ENCODE measurements at places on chromosomes 5 and 9.

DNA sequence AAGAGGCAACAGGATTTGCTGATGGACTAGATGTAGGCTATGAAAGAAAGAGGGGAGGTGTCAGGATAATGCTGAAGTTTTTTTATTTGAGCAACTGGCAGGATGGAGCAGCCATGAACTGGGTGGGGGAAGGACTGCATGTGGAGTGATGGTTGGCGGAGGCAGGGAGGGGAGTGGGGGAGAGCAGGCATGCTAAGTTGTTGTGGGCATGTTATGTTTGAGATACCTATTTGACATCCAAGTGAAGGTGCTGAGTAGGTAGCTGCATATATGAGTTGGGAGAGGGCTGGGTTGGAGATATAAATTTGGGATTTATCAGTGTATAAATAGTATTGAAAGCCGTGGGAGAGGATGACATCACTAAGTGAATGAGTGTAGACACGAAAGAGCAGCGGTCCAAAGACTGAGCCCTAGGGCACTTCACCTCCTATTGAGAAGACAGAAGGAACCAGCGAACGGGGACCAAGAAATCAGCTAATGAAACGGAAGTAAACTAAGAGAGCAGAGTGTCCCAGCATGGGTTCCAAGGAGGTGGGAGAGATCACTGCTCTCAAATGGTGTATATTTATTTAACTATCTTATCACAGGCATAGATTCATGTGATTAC lies 7.4 kb downstream of the BSPRY start:
- no peak for DNase-seq

DNA sequence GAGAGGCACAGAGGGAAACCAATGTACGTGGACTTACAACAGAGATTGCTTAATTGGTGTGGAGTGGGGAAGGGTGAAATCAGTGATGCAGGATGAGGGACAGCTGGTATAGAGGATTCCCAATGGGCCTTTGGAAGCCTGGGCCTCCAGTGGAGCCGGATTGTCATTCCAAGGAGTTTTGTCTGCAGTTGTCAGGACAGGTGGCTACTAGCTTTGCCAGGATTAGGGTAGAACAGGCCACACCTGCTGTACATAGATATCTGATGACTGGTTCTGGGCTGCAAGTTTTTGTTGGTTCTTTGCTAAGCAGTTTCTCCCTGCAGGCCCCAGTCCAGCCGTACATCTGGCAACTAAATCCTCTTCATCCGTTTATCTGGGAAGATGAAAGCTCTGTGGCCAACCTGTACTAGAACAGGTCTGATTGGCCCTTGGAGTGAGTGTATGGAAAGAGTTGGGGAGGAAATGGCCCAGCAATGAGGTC lies 4.2 kb downstream of the SKP2 start:
- DNase-seq: no peak

- DNase-seq: no peak
Observed at GRCh38 chr5:52870448-52870847, 82.7 kb downstream of the ITGA1 start.

DNA sequence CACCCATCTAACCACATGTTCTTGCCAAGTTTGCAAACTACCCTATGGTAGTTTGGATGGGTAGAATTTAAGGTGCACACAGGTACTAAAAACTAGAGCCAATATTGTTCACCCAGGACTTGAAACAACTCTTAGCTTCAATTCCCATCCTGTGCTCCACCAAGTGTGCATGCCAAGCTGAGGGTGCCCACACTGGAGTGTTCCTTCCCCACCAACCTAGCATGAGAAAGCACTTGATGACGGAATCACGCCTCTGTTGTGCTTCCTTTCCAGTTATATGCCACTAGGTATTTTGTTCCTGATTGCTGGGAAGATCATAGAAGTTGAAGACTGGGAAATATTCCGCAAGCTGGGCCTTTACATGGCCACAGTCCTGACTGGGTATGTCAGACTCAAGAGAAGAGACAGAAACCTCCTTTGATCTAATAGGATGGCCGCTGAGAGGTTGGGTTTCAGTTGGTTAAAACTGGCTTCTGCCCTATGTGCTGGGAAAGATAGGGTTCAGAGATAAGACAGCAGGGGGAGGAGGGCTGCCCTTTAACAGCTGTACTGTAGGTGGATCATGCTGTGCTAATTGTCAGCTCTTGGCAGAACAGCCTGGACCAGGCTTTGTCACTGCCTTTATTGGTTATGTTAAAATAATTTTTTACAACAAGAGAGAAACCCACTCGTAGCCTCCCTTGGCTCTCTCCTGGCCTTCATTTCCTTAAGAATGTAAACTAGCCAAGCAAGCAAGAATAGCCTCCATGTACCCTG lies 83.5 kb downstream of the SLC1A1 start:
- no peak for DNase-seq

- no peak for DNase-seq
Observed at GRCh38 chr9:31389075-31389474, 995.4 kb upstream of the ACO1 start.

- DNase-seq: no peak
Observed at GRCh38 chr5:92887254-92887653, 693.8 kb downstream of the NR2F1-AS1 start.
